ENCODE measurements at places on chromosomes 1 and 21. TPM values are rescaled to one million over a fixed set of nuclear protein-coding genes. Genes with fewer than 3 reads are reported as not detected.
A peak's percentile ranks its signal among the peaks of the same experiment; 100 is the strongest.

The ANP32E gene
- polyA plus RNA-seq: 11.9 TPM

- no peaks in the 10 kb centered on the region for H3K27me3 ChIP-seq
- H3K27ac ChIP-seq: no peak overlapping the region
- H3K4me3 ChIP-seq: no peak overlapping the region
- no peaks in the 10 kb centered on the region for H3K36me3 ChIP-seq
- peak; percentile 45 for DNase-seq
- H3K4me1 ChIP-seq: peaks cover 2% of the 10 kb centered on the region
Observed at GRCh38 chr1:215005078-215005477, 77.5 kb upstream of the KCNK2 start.

The RYR2 gene
- not detected for polyA plus RNA-seq

The BRDT gene
- polyA plus RNA-seq: not detected

DNA sequence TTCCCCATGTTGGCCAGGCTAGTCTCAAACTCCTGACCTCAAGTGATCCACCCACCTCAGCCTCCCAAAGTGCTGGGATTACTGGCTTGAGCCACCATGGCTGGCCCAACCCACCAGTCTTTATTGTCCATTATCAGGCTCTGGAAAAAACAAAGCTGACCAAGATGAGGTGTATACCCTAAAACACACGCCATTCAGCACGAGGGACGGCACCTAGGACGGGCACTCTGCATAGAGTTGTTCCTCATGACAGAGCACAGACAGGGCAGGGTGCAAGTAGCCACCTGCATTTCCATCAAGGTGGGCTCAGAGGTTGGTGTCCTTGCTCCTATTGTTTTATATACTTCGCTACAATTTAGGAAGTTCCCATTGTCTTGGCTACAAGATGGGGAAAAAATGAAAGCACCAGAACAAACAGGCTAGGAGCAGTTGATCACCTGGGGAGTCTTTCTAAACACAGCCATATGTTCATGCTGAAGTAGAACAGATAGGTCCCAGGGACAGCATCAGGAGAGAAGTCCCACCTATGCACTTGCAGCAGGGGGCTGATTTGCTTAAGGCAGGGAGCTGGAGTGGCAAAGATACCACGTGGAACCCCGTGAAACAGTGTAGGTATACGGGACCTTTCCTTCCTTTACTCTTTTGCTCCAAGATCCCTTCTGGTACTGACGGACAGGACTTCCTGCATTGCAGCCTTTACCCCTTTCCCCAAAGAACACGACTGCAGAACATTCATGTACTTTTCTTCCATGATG, 4.5 kb downstream of the KRTCAP2 start:
- DNase-seq: no peak
- H3K36me3 ChIP-seq: peaks cover 16% of the 10 kb centered on the region
- H3K27ac ChIP-seq: no peak overlapping the region
- peaks cover 6% of the 10 kb centered on the region for H3K27me3 ChIP-seq
- peaks cover 4% of the 10 kb centered on the region for H3K4me1 ChIP-seq
